NCI-H2081 (cell line): ENCODE measurements at places on chromosomes 11 and 22.

GRCh38 chr22:38710351-38710750 is 4.6 kb downstream of the GTPBP1 start:
- no peak for DNase-seq

DNA sequence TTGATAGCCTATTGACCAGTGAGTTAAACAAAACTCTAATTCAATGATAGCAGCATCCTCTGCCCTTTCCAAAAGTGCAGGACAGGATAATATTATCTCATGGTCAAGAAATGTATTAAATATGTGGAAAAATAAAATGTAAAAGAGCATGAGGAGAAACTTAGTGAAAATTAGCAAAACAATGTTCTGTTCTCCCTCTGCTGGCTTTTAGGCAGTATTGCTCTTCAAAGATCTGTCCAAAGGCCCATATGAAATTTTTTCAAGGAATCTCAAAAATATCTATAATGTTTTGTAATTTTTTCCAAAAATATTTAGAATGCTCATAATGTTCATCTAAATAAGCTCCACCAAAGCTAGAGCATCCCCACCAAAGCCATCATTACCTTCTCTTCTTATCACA is 8.3 kb upstream of the ARL14EP start:
- DNase-seq: no peak

GRCh38 chr11:128195057-128195751 is 392.2 kb downstream of the ETS1 start:
- no peak for DNase-seq

- DNase-seq: no peak
Measured at GRCh38 chr22:40009951-40010671, 15.4 kb downstream of the FAM83F start.

DNA sequence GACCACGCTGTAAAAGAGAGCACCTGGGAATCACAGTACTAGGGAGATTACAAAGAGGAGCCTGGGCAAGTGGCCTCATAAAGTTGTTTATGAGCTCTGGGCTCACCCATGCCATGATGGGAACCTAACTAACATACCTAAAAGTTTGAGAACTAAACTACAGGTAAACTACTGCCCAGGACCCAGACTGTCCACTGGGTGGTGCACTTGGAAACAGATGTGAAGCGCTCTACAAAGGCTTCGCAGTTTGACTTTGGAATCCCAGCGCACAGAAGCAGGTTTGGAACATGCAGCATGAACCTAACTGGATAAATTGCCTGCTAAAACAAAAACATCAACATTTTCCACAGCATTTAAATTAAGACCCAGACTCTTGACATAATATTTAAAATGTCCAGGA is 418.6 kb downstream of the FAM181B start:
- DNase-seq: no peak

DNA sequence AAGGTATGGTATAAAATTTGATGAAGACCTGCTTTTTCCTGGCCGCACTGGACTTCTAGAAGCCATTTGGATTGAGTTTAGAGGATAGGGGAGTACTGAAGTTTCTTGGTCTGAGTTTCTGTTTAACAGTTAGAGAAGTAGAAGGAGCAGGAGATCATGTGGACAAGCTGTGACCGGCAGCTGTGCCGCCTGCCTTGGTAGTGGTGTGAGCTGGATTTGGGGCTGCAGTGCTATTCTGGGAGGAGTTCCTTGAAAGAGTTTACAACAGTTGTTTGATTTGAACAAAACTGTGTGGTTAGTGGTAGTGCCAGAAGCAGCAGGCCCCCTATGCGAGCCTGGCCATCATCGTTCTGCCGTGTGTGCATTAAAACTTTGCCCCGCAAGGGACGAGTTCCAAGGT is 105.2 kb downstream of the PDHX start:
- no peak for DNase-seq

DNA sequence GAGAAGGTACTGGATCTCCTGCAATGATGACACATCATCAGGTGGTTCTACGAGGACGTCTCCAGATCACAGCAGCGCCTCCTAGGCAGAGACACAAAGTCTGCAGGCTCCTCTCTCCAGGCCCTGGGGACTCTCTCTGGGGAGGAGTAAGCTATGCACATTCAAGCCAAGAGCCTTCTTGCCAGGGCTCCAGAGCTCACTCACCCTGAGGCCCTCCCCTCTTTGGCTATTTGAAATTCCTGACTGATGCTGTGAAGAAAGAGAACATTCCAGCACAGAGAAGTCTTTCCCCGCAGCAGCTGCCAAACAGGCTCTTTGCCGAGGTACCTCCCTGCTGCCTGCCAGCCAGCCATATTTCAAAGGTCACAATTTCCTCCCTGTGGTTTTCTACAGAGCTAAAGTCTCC is 204.9 kb downstream of the CSNK2A3 start:
- DNase-seq: no peak

- no peak for DNase-seq
Measured at GRCh38 chr11:113189909-113190667, 124.3 kb upstream of the TTC12 start.

DNA sequence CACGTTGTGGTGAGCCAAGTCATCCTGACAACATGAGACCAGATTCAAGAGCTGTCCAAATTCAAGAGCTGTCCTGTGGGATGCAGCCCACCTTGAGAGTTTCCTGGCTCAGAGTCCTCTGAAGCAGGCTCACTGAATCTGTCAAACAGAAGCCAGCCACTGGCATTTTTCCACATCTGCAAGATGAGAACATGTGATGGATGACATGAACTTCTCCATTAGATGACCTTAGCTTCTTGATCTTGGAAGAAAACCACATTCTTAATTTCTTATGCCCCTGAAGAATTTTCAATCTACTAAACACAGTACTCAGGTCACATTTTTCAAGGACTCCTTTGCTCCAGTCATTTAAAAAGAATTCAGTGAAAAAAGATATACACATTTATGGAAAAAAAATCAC is 291.0 kb downstream of the GUCY1A2 start:
- no peak for DNase-seq

GRCh38 chr22:36724836-36725235 is 21.3 kb upstream of the CACNG2 start:
- no peak for DNase-seq

- DNase-seq: no peak
Measured at GRCh38 chr11:61974766-61975631, 7.6 kb upstream of the FTH1 start.

DNA sequence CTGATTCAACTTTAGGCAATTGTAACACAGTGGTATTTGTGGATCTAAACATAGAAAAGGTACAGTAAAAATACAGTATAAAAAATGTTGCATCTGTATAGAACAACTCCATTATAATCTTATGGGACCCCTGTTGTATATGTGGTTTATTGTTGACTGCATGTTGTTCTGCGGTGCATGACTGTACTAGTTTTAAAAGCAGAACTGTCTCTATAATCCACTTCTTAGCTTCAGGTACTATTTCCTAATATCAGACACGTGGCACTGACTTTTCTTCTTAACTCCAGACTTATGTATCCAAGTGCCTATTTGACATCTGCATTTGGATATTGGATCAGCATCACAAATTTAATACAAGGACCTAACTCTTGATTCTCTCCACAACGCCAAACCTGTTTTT is 41.1 kb downstream of the PACS1 start:
- no peak for DNase-seq

GRCh38 chr11:123247496-123247799 is 52.4 kb upstream of the CLMP start:
- DNase-seq: no peak

GRCh38 chr11:31059529-31059928 is 310.0 kb downstream of the DCDC1 start:
- DNase-seq: no peak

DNA sequence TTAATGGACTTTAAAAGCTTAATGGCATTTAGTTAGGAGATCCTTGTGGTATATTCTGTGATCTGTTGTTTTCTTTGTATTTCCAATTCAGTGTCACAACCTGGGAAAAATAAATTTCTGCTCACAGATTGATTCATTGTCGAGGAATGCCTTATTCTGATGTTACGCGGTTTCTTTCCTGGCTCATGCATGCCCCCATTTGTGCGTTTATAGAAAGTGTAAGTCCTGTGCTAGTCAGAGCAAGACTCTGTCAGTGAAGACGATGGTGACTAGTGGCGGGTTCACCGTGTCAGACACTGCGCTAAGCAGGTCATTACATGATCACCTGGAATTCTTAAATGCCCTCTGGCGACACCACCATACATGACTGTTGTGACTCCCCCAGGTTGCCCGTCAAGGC is 169.4 kb downstream of the TBC1D22A start:
- DNase-seq: no peak

GRCh38 chr11:64455456-64456261 is 96.7 kb downstream of the RPS6KA4 start:
- no peak for DNase-seq

DNA sequence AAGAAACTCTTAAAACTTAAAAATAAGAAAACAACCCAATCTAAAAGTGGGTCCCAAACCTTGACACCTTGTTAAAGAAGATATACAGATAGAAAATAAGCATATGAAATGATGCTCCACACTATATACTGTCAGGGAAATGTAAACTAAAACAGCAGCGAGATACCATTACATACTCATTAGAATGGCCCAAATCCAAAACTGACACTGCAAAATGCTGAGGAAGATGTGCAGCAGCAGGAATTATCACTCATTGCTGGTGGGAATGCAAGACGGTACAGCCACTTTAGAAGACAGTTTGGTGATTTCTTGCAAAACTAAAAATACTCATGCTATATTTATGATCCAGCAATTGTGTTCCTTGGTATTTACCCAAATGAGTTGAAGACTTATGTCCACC is 5.0 kb upstream of the RNF26 start:
- no peak for DNase-seq

GRCh38 chr22:49962751-49963646 is 2.4 kb downstream of the PIM3 start:
- DNase-seq: no peak
